Activated CD4-positive, alpha-beta T cell treated with anti-CD3 and anti-CD28 coated beads, Interleukin-2, amount 10 ng/mL, durations not matched to agents 7 days and 5 days (primary cell): ENCODE measurements at places on chromosomes 1 and 21. TPM values are rescaled to one million over a fixed set of nuclear protein-coding genes. Genes with fewer than 3 reads are reported as not detected.

DNA sequence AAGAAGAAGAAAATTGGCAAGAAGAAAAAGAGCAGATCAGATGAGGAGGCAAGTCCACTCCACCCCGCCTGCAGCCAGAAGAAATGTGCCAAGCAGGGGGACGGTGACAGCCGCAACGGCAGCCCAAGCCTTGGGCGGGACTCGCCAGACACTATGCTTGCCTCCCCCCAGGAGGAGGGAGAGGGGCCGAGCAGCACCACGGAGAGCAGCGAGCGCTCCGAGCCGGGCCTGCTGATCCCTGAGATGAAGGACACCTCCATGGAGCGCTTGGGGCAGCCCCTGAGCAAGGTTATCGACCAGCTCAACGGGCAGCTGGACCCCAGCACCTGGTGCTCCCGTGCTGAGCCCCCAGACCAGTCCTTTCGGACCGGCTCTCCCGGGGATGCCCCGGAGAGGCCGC lies 9.0 kb upstream of the SLC25A34 start:
- no peak overlapping the region for H3K4me3 ChIP-seq
- H3K4me1 ChIP-seq: no peaks in the 10 kb centered on the region
- H3K27me3 ChIP-seq: no peaks in the 10 kb centered on the region
- peaks cover 19% of the 10 kb centered on the region for H3K36me3 ChIP-seq

DNA sequence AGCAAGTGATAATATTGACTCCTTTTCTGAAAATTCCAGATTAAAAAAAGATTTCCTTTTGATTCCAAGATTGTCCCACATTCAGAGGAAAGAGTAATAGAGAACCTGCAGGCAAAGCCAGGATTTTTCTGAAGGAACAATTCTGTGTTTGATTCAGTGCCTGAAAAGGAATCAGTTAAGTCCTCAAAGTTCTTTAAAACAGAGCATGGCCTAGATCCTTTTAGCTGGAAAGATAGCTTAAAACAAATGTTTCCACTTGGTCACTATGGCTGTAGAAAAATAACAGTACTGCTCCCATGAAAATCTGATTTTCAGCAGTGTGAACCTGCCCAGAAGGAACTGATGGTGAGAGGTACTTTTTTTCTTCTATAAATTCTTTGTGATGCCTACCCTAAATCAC lies 41.8 kb downstream of the HS2ST1 start:
- H3K36me3 ChIP-seq: no peaks in the 10 kb centered on the region
- no peaks in the 10 kb centered on the region for H3K27me3 ChIP-seq
- H3K4me3 ChIP-seq: no peak overlapping the region
- no peak overlapping the region for H3K27ac ChIP-seq

- H3K27ac ChIP-seq: no peak overlapping the region
- DNase-seq: no peak
- no peak overlapping the region for H3K4me3 ChIP-seq
- no peaks in the 10 kb centered on the region for H3K27me3 ChIP-seq
- H3K4me1 ChIP-seq: peaks cover 2% of the 10 kb centered on the region
Observed at GRCh38 chr1:11520531-11521233, 41.7 kb downstream of the DISP3 start.

GRCh38 chr1:201582705-201583442 lies 43.9 kb downstream of the NAV1 start:
- H3K4me1 ChIP-seq: peaks cover under 1% of the 10 kb centered on the region
- DNase-seq: no peak
- H3K36me3 ChIP-seq: no peaks in the 10 kb centered on the region
- H3K4me3 ChIP-seq: no peak overlapping the region

DNA sequence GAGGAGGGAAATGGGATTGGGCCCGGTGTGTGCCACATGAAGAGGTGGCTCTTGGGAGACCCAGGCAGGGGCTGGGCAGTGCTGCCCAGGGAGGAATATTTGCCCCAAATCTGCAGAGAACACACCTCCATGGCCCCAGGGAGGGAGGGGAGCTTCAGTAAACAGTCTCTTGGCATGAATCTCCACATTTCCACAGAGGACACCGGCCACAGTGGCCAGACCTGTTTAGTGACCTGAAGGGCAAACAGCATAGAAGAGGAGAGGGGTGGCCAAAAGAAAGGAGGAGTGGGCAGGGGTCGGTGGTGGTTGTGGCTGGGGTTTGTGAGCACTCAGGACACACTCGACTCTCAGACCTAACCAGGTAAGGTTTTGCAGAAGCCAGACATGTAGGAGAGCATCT lies 54.0 kb upstream of the IFFO2 start:
- H3K36me3 ChIP-seq: no peaks in the 10 kb centered on the region
- peaks cover 3% of the 10 kb centered on the region for H3K27me3 ChIP-seq
- no peak overlapping the region for H3K4me3 ChIP-seq
- H3K27ac ChIP-seq: no peak overlapping the region

GRCh38 chr1:222994511-222995235 lies 148.4 kb downstream of the TLR5 start:
- no peak overlapping the region for H3K4me3 ChIP-seq
- H3K36me3 ChIP-seq: no peaks in the 10 kb centered on the region
- no peak overlapping the region for H3K27ac ChIP-seq
- no peak for DNase-seq
- H3K4me1 ChIP-seq: no peaks in the 10 kb centered on the region

GRCh38 chr1:108130794-108131193 lies 69.3 kb downstream of the SLC25A24 start:
- H3K4me3 ChIP-seq: no peak overlapping the region
- H3K4me1 ChIP-seq: no peaks in the 10 kb centered on the region
- peaks cover 23% of the 10 kb centered on the region for H3K36me3 ChIP-seq
- no peak overlapping the region for H3K27ac ChIP-seq
- DNase-seq: no peak

DNA sequence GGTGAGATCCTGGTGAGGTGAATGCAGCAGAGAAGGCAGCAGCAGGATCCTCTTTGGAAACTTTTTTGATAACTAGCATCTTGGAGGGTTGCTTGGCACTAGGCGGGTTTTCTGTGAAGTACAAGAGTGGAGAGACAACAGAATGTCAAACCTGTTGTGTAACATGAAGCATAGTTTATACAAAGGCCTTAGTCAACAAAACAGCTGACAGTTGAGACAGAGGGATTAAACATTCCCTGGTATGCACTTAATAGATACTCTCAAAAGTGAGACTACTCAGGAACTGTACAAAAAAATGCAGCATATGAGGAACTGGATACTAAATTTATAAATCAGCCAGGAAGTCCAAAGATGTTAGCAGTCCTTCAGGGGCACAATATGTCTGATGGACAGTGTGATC lies 16.4 kb upstream of the CCDC17 start:
- peaks cover 29% of the 10 kb centered on the region for H3K36me3 ChIP-seq
- H3K27me3 ChIP-seq: no peaks in the 10 kb centered on the region
- no peaks in the 10 kb centered on the region for H3K4me1 ChIP-seq
- no peak overlapping the region for H3K4me3 ChIP-seq
- H3K27ac ChIP-seq: no peak overlapping the region

DNA sequence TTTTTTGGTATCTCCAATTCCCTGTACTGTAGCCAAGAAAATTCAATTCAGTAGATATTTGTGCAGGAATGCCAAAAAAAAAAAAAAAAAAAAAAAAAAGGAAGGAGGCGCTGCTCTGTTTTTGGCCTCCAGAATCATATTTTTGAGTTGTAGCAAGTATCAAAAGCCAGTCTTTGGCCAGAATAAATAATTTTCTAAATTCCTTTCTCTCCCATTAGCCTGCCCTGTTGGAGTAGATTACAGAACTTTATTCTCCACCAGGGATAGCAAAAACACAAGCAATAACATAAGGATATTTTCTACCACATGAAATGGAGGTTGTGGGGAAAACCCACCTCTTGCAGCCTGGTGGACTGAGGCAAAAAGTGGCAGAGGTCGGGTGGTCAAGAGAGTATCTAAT lies 2.4 kb upstream of the CYP4X1 start:
- H3K27ac ChIP-seq: no peak overlapping the region
- H3K36me3 ChIP-seq: no peaks in the 10 kb centered on the region
- DNase-seq: no peak
- H3K4me3 ChIP-seq: no peak overlapping the region
- no peaks in the 10 kb centered on the region for H3K4me1 ChIP-seq

GRCh38 chr1:61436016-61436415 lies 288.9 kb downstream of the TM2D1 start:
- H3K36me3 ChIP-seq: no peaks in the 10 kb centered on the region
- H3K4me3 ChIP-seq: no peak overlapping the region
- no peaks in the 10 kb centered on the region for H3K27me3 ChIP-seq
- no peak overlapping the region for H3K27ac ChIP-seq
- H3K4me1 ChIP-seq: no peaks in the 10 kb centered on the region

- H3K4me1 ChIP-seq: no peaks in the 10 kb centered on the region
- no peak overlapping the region for H3K27ac ChIP-seq
- no peaks in the 10 kb centered on the region for H3K27me3 ChIP-seq
- DNase-seq: no peak
- H3K36me3 ChIP-seq: no peaks in the 10 kb centered on the region
Observed at GRCh38 chr1:56070601-56071000, 508.8 kb downstream of the PLPP3 start.

- H3K27ac ChIP-seq: no peak overlapping the region
- no peaks in the 10 kb centered on the region for H3K36me3 ChIP-seq
- H3K27me3 ChIP-seq: no peaks in the 10 kb centered on the region
- no peak for DNase-seq
- H3K4me1 ChIP-seq: peaks cover 9% of the 10 kb centered on the region
Observed at GRCh38 chr1:93552741-93553455, 105.0 kb downstream of the FNBP1L start.

DNA sequence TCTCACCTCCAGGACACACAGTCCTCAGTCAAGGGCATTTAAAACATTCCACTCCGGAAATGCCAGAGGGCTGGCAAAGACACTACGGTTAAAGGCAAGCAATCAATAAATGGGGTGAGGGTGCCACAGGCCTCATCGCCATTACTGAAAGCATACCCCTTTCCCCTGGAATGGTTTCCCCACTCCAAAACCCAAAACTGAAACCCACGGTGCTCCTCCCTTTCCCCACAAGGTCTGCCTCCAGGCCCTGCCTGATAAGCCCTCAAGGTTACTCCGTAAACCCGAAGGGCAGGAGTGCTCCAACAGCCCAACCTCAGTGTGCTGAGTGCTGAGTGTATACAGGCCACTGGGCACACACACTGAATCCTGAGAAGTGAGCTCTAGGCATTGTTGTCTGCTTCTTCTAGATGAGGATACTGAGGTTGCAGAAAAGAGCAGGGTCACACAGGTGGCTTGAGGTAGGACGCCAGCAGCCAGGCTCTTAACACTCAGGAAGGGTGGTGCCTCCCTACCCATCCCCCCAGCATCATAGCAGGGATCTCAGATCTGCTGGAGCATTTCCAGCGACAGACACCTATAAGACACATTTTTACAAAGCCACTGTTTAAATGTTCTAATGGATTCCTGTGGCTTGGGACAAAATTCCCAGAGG lies 29.0 kb downstream of the SSBP3 start:
- H3K4me3 ChIP-seq: no peak overlapping the region
- peaks cover 78% of the 10 kb centered on the region for H3K4me1 ChIP-seq
- DNase-seq: no peak
- no peaks in the 10 kb centered on the region for H3K27me3 ChIP-seq

- no peaks in the 10 kb centered on the region for H3K27me3 ChIP-seq
- H3K4me3 ChIP-seq: no peak overlapping the region
- H3K36me3 ChIP-seq: no peaks in the 10 kb centered on the region
- DNase-seq: no peak
Observed at GRCh38 chr1:188365874-188366273, 1537.1 kb downstream of the PLA2G4A start.

DNA sequence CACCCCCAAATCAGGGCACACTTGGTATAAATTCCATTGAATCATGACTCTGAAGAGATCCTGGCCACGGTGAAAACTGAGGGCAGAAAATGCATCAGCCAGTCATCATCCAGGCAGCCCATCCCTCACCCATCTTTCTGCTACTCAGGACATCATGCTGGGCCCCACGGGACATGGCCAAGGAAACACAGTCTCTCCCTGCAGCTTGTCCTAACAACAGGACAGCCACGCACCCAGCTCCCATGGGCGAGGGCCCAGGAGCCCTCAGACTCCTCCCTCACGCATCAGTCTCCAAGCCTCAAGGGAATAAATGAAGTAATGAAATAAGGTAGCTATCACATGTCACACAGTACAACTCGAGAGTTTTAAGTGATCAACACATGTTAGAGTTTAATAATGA lies 37.8 kb downstream of the ELK4 start:
- peak overlapping the region; percentile 95 for H3K27ac ChIP-seq
- H3K4me3 ChIP-seq: peak overlapping the region; percentile 65
- H3K36me3 ChIP-seq: peaks cover 28% of the 10 kb centered on the region
- H3K27me3 ChIP-seq: no peaks in the 10 kb centered on the region
- H3K4me1 ChIP-seq: peaks cover 47% of the 10 kb centered on the region
- DNase-seq: no peak

DNA sequence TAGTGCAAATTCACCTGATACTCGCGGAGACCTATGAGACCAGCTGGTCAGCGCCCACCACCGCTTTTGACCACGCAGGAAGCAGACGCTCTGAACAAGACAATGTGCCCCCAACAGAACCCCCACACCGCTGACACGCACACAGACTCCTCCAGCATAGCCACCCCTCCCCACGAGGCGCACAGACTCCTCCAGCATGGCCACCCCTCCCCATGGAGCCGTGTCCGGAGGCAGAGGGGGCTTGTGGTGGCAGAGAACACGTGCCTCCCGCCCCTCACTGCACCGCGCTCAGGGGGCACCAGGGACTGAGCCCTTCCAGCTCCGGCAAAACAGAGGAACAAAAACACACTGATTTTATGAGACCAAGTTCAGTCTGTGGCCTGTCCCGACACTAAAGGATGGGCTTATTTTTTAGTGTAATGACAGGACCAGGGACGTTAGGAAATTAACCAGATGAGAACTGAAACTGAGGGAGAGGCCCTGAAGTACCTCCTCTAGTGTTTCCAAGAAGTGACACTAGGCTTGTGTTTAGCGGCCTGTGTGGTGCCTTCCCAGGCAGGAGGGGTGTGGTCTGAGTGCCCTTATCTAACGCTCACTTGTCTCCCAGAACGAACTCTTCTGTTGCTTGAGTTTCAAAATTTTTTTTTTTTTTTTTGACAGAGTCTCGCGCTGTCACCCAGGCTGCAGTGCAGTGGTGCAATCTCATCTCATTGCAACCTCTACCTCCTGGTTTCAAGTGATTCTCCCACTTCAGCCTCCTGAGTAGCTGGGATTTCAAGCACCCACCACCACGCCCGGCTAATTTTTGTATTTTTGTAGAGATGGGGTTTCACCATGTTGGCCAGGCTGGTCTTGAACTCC lies 10.0 kb upstream of the AGPAT3 start:
- peak; percentile 80 for DNase-seq
- peak overlapping the region; percentile 51 for H3K4me3 ChIP-seq
- no peaks in the 10 kb centered on the region for H3K27me3 ChIP-seq
- peaks cover 9% of the 10 kb centered on the region for H3K36me3 ChIP-seq

The LPAR3 gene
- total RNA-seq: 1.5 TPM

The PTGFRN gene
- total RNA-seq: 1.3 TPM

The ADSS2 gene
- total RNA-seq: 54.0 TPM

The CTSS gene
- total RNA-seq: 111 TPM
